Retina (tissue), 1 donor: ENCODE measurements at places on chromosomes 4 and X.

GRCh38 chr4:16029886-16030285, 53.9 kb downstream of the PROM1 start:
- DNase-seq: no peak

DNA sequence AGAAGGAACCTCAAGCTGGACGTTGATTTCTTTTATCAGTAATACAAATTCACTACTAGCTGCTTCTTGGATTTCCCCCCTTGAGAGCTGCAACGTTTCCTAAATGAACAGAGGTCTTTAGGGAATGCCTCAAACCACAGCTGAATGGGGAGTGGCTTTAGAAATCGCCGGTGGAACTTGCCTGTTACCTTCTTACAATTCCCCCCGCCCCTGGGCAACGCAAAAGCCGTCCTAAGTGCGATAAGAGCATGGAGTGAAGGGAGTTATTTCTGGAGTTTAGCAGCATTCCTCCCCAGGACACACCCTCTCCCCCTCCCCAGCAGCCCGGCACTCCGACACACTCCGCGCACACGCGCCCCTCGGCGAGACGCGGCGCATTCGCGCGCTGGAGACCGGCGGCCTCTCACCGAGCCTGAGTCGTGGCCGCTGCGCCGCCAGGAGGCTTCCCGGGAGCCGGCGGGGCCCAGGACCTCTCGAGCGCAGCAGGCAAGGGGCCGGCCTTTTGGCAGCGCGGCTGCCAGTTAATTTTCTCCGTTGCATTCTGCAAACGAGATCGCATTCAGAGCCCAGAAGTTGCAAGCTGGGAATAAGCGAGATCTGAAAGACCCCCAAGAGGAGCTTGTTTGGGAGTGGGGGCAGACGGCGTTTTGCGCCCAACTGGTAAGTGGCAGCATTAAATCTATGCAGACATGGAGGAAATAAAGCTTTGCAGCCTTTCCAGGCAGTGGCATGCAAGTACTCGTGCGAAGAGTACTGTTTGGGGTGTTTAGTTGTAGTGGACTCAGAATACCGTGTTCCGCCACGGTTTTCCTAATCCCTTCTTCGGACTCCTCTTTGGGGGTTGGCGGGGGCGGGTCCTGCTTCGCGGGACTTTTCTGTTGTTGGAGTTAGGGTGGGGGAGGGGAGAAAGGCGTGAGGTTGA, 134.7 kb downstream of the PALLD start:
- DNase-seq: peak; percentile 90

GRCh38 chr4:1045595-1046201, 34.3 kb downstream of the FGFRL1 start:
- peak; percentile 6 for DNase-seq

- DNase-seq: no peak
These were observed 129.0 kb downstream of the PLS3 start for GRCh38 chrX:115689931-115690330.

- no peak for DNase-seq
These were observed 26.2 kb downstream of the MAGEA9 start for GRCh38 chrX:149807747-149808458.

DNA sequence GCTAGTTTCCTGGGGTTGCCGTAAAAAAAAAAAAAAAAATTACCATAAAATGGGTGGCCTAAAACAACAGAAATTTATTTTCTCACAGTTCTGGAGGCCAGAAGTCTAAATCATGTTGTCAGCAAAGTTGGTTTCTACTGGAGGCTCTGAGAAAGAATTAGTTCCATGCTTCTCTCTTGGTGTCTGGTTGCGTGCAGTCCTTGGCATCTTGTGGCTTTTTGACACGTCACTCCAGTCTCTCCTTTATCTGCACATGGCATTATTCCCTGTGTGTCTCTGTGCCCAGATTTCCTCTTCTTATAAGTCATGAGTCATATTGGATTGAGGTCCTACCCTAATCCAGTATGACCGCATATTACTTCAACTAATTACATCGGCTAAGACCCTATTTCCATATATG, 38.7 kb downstream of the SPATA4 start:
- DNase-seq: no peak

GRCh38 chr4:3376266-3376665, 65.5 kb upstream of the HGFAC start:
- no peak for DNase-seq

DNA sequence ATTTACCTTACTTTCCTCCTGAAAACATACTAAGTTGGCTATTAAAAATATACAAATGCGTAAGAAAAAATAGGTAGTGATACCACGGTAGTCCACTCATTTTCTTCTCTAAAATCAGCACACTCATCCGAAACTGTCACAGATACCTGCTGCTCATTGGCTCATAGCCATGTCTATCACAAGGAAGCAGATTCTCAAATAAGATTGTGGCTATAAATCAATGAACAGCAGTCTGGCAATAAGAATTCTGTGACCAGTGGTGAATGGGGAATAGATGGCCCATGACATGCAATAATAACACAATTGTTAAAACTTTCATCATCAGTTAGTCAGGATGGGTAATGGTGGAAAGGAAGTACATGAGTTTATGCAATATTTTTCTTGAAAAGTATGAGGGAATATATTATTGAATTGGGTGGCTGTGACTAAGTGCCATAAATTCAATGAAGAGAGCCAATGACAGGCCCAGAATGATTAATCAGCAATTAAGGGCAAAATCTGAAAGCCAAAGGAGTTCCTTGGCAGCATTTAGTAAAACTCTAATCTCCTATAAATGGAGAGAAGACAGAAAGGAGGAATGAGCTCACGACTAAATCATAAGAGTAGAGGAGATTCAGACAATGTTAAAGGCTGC, 202.3 kb upstream of the NEIL3 start:
- no peak for DNase-seq

- no peak for DNase-seq
These were observed 169.8 kb upstream of the BCOR start for GRCh38 chrX:40267334-40268187.

- no peak for DNase-seq
These were observed 79.8 kb downstream of the ADAMTS3 start for GRCh38 chr4:72489267-72489666.

- DNase-seq: no peak
These were observed 3.2 kb upstream of the KLF8 start for GRCh38 chrX:56228914-56229313.

DNA sequence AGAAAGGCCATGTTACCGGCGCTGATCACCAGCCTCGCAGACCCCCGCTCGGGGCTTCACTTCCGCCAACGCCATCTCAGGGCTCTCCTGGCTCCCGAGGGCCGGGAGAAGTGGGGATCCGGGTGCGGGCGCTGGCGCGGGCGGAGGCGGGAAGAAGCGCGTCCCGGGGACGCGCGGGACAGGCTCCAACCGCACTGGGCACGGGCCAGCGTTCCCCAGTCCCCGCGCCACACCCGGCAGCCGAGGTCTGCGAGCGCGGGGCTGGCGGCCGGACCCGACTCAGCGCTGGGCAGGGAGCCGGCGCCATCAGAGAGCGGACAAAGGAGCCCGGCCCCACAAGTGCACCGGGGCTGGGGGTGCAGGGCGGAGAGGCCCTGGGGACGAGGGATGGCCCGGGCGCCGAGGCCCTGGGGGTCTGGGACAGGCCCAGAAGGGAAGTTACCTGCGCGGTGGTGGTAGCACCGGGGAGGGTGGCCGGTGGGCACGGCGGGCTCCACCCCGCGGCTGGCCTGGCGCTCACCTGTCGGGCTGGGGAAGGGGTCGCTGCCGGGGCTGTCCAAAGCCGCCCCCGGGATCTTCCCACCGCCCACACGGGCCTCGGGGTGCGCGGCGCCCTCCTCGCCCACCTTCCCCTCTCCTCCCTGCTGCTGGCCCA, 449 bp downstream of the CTPS2 start:
- no peak for DNase-seq

GRCh38 chr4:43014256-43014655, 121.7 kb downstream of the GRXCR1 start:
- peak; percentile 36 for DNase-seq

GRCh38 chrX:144849141-144849540, 398.2 kb upstream of the SPANXN1 start:
- no peak for DNase-seq

- DNase-seq: no peak
These were observed 2.6 kb downstream of the RGN start for GRCh38 chrX:47080915-47081236.

DNA sequence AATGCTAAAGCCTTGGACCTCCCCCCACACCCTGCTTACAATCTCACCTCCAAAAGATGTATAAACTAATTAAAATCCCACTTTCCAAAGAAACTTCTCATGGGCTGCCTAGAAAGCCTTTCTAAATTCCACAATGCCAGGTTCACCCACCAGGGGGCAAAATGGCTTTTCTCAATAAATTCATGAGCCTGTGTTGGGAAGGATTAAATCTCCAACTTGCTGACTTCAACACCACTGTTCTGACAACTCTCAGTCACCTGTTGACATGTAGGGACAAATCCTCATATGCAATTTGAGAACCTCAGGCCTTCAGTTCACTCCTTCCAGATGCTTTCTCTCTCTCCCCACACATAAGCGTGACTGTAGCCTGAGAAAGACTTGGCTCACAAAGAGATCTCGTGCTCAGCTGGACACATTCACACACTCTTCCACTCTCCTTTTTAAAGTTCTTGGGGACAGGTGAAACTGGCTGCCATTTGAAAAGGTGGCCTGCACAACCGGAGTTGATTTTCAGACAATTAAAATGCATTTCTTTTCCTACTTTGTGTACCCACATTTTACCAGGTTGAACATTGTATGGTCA, 88.6 kb upstream of the PRPS2 start:
- DNase-seq: no peak

- DNase-seq: no peak
These were observed 53.1 kb downstream of the HPRT1 start for GRCh38 chrX:134513091-134513490.

DNA sequence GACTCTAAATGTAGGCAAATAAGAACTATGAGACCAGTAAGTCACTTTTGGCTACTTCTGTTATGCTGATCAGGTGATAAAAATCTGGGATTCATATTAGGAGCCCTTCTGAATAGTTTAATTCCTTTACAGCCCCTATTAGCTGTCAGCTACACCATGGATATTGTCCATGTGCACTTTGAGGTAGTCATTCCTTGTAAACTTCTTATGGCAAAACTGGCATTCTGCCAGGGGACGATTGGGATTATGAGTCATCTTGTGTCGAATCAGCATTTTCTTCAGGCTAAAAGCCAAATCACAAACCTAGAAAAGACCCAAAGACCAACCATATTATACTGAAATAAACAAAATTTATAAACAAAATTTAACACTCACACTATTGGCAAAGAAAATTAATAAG, 227.6 kb downstream of the PRDM5 start:
- no peak for DNase-seq

DNA sequence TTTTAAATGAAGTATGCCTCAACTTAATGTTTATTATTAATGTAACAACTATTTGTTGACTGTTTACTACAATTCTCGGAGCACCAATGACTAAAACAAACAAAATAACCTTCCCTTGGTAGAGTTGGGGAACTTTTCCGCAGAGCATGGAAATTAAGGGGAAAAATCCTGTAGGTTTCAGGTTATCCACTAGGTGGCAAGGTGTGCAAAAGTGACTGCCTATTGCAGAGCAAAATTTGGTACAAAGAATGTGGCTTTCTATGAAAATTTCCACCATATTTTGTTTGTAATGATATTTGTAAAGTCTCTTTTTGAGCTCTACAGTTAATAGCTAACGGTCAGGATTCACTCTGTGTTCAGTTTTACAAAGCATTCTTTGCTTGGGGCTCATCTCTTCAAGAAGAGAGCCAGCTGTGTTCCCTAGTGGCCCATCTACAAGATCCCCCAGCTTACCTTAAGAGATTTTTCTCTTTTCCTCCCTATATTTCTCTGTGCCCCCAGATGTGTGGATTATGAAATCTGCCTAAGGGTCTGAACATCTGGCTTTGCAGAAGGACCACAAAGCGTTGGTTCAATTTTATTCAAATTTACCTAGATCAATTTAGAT, 61.1 kb downstream of the FBXO8 start:
- DNase-seq: no peak

DNA sequence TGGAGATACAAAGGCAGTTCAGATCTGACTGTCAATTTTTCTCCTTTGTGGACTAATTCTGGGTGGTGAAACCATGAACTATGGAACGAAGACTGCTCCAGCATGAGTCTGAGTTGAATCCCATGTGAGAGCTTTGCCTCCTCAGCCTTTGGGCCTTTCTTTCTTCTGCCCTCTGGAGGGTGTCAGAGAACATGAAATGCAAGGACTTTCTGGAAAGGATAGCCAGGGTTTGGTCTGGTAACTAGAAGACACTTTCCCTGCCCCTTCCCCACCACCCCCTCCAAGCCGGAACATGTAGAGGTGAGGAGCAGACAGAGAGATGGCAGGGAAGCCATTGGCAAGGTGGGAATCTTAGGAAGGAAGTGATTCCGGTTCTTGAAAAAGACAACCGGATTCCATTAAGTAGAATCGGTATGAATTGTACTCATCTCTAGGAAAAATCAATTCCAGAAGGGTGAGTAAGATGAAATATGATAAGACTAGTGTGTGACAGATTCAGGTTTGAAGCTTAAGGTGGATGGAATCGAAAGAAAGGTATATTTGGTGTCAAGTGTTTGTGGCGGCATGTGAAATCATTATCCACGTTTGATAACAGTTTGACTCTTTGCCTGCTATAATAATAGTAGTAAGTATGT, 19.0 kb downstream of the FHL1 start:
- DNase-seq: no peak

DNA sequence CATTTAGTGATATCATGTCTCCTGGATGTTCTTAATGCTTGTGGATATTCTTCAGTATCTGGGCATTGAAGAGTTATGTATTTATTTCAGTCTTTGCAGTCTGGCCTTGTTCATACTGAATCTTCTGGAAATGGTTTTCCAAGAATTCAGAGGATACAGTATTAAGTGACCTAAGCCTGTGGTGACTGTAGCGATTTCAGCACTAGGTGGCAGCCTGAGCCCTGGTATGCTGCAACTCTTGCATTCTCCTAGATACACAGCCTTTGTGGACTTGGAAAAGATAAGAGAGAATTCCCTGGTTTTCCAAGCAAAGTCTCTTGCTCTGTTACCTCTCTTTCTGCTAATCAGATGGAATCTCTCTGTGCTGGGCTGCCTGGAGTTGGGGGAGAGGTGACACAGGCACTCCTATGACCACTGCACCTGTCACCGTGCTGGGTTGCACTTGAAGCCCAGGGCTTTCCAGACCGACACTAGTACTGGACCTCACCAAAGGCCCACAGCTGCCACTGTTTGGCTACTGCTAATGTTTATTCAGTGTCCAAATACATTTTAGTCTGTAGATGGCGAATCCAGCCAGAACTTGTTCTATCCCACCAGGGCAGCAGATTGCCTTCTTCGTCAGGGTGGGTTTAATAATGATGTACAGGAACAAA, 19.3 kb upstream of the SPIN2A start:
- DNase-seq: peak; percentile 5

GRCh38 chr4:106369456-106370060, 980 bp upstream of the GIMD1 start:
- peak; percentile 31 for DNase-seq

DNA sequence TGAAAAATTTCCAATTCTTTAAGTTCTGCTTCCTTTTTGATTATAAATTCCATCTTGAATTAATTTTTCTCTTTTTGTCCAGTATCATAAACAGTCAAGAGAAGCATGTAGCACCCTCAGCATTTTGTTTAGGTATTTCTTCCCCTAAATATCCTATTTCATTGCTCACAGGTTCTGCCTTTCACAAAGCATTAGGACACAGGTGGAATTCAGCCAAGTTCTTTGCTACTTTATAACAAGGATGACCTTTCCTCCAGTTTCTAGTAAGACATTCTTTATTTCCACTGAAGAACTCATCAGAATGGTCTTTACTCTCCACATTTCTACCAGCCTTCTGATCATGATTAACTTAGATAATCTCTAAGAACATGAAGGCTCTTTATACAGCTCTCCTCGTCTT, 7.4 kb downstream of the SLC9B1 start:
- no peak for DNase-seq

- no peak for DNase-seq
These were observed 130.7 kb downstream of the SH3KBP1 start for GRCh38 chrX:19756597-19757131.
